H1 (cell line): ENCODE measurements at places on chromosomes 1 and 21. TPM values are rescaled to one million over a fixed set of nuclear protein-coding genes. Genes with fewer than 3 reads are reported as not detected.

SAMSN1 gene
- total RNA-seq = 2.4 and 3.0 TPM in 2 replicates

ABCG1 gene
- total RNA-seq = 4.0 TPM in 2 replicates

GRCh38 chr1:149916193-149916897 is 1.3 kb downstream of the SV2A start:
- peaks cover 5% of the 10 kb centered on the region; the same call in 1 of the 2 replicates for H3K36me3 ChIP-seq
- peaks cover 4% of the 10 kb centered on the region for H3K4me1 ChIP-seq
- H3K4me3 ChIP-seq = peak overlapping the region; percentile 94
- no peak overlapping the region for H3K27ac ChIP-seq
- DNase-seq = no peak

GRCh38 chr1:227785094-227785804 is 30.2 kb upstream of the PRSS38 start:
- H3K27ac ChIP-seq = no peak overlapping the region
- no peak overlapping the region for H3K4me3 ChIP-seq
- H3K36me3 ChIP-seq = no peaks in the 10 kb centered on the region
- peaks cover 37% of the 10 kb centered on the region for H3K27me3 ChIP-seq

DNA sequence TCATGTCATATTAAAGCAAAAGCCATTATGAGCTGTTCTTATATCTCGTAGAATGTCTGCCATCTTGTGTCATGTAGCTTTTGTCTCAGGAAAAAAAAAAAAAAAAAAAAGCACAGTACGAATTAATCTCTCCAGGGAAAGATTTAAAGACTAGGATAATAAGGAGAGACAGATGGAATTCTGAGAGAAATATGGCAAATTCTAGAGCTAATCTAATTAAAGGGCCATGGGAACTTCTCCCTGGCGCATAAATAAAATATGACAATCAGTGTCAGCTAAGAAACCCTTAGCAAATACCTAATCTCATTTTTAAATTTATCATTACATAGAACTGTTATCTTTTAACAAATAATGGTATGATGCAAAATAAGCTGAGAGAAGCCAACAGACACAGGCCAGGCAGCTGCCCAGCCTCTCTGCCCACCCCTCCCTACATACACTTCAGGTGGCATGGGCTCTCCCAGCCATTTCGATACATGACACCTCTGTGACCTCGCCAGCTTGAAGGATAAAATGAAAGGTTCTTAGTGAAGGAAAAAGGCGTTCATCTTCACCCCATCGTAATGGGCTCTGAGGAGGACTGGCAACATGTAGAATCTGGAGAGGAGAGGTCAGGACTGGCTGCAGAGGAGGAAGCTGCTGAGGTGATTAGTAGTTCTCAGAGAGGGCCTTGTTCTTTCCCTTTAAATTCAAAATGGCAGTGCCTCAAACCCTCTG is 39.8 kb downstream of the DISC1 start:
- no peaks in the 10 kb centered on the region for H3K36me3 ChIP-seq
- no peaks in the 10 kb centered on the region for H3K27me3 ChIP-seq
- H3K27ac ChIP-seq = no peak overlapping the region
- no peaks in the 10 kb centered on the region for H3K4me1 ChIP-seq
- no peak for DNase-seq

GRCh38 chr1:150661156-150661555 is 31.7 kb upstream of the ENSA start:
- H3K27ac ChIP-seq = no peak overlapping the region
- no peaks in the 10 kb centered on the region for H3K27me3 ChIP-seq
- DNase-seq = no peak
- no peaks in the 10 kb centered on the region for H3K4me1 ChIP-seq

GRCh38 chr1:91884459-91885212 is 1.3 kb downstream of the TGFBR3 start:
- peaks cover 3% of the 10 kb centered on the region; the same call in 1 of the 2 replicates for H3K4me1 ChIP-seq
- H3K27me3 ChIP-seq = peaks cover 34% of the 10 kb centered on the region
- no peak overlapping the region for H3K27ac ChIP-seq
- no peaks in the 10 kb centered on the region for H3K36me3 ChIP-seq
- peak overlapping the region; percentile 77; the same call in 1 of the 2 replicates for H3K4me3 ChIP-seq

DNA sequence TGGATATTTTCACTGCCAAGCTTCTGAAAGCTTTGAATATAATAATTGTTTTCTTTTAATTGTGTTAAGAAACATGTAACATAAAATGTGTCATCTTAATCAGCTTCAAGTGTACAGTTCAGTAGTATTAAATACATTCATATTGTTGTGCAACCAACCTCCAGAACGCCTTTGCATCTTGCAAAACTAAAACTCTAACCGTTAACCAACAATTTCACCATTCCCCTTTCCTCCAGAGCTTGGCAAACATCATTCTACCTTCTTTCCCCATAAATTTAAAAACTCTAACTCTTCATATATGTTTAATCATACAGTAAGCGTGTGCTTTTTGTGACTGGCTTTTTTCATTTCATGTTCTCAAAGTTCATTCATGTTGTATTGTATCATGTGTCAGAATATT is 2.1 kb downstream of the MNDA start:
- H3K27me3 ChIP-seq = no peaks in the 10 kb centered on the region
- no peak for DNase-seq
- no peaks in the 10 kb centered on the region; the same call in 1 of the 2 replicates for H3K36me3 ChIP-seq
- H3K4me1 ChIP-seq = no peaks in the 10 kb centered on the region
